ENCODE measurements at places on chromosomes 2 and 18. TPM values are rescaled to one million over a fixed set of nuclear protein-coding genes. Genes with fewer than 3 reads are reported as not detected.

Gene REG1B
- total RNA-seq, result not detected

Gene IRS1
- 4.0 TPM for total RNA-seq

Gene RGPD3
- 0.34 TPM for total RNA-seq

Gene PSMA8
- 1.3 TPM for total RNA-seq

Gene MOCOS
- 0.18 TPM for total RNA-seq

Gene LDLRAD4
- total RNA-seq, result 37.3 TPM

Gene UBE2E3
- 26.7 TPM for total RNA-seq

Gene G6PC2
- total RNA-seq, result not detected

Gene ST8SIA3
- not detected for total RNA-seq

Data from activated CD8-positive, alpha-beta T cell treated with anti-CD3 and anti-CD28 coated beads for 36 hours (primary cell).